ENCODE measurements at places on chromosomes 3 and 15. TPM values are rescaled to one million over a fixed set of nuclear protein-coding genes. Genes with fewer than 3 reads are reported as not detected.

CYP1A1 gene
- total RNA-seq = 0.13 TPM

TNIK gene
- total RNA-seq = 33.6 TPM

CLSTN2 gene
- total RNA-seq = 3.1 TPM

RFTN1 gene
- total RNA-seq = 16.1 TPM

USP13 gene
- 32.3 TPM for total RNA-seq

ANKUB1 gene
- not detected for total RNA-seq

SCG5 gene
- total RNA-seq = 20.0 TPM

WNT5A gene
- 10.6 TPM for total RNA-seq

DNA sequence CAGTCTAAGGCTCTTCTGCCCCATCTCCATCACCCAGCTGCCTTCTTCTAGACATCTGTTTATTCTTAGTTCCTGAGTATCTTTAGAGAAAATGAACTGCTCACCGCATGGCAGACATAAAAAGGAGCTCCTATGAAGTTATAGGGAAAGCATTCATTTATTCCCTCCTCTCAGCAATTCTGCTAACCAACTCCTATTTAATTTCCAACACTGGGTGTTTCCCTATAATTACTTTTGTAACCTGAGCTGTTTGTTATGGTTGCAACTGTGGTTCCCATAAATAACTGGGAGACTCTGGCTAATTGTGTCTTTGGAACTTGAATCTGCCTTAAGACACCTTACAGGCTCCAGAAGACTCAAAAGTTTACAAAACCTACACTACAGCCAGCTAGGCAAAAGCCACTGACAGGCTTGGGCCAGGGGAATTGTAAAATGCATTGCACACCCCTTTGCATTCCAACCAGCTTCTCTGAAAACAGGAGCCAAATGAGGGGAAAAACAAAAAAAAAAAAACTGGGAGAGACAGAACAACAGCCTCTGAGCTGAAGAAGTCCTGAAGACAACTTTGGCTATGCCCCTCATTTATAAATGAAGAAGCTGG is 231.5 kb upstream of the FEZF2 start:
- no peaks in the 10 kb centered on the region for H3K36me3 ChIP-seq
- no peaks in the 10 kb centered on the region for H3K27me3 ChIP-seq
- H3K27ac ChIP-seq = no peak overlapping the region
- H3K4me1 ChIP-seq = no peaks in the 10 kb centered on the region
- H3K4me3 ChIP-seq = no peak overlapping the region

DNA sequence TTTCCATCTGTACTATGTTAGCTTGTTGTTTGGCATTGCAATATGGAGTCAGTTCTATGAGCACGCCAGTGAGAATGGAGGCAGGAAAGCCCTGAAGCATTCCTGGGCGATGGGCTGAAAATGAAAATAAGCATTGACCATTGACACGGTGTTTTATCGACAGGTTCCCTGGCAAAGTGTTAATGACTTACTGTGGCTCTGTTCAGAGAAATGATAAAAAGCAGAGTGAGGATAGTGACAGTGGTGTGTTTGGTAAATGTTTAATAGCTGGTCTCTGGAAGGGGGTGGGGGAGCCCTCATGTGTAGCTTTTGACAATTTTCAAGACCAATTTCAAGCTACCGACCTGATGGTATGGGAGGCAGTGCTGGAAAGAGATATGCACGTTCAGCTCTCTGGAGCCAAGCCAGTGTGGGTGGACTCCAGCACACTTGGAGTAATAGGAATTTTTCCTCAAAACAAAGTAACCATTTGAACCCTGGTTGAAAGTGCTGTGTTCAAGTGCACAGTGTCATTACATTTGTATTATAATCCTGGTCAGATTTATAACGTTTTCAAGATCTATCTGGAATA is 341.7 kb upstream of the ROBO2 start:
- DNase-seq = no peak
- H3K4me3 ChIP-seq = no peak overlapping the region
- H3K4me1 ChIP-seq = no peaks in the 10 kb centered on the region
- H3K36me3 ChIP-seq = no peaks in the 10 kb centered on the region
- no peak overlapping the region for H3K27ac ChIP-seq

- peaks cover 24% of the 10 kb centered on the region for H3K27me3 ChIP-seq
- no peaks in the 10 kb centered on the region for H3K36me3 ChIP-seq
- H3K4me3 ChIP-seq = no peak overlapping the region
- no peak for DNase-seq
- peaks cover 12% of the 10 kb centered on the region for H3K4me1 ChIP-seq
These were observed 3.3 kb downstream of the PAK6 start for GRCh38 chr15:40242213-40242599.

- DNase-seq = no peak
- H3K36me3 ChIP-seq = peaks cover 28% of the 10 kb centered on the region
- no peaks in the 10 kb centered on the region for H3K27me3 ChIP-seq
- no peak overlapping the region for H3K27ac ChIP-seq
- no peak overlapping the region for H3K4me3 ChIP-seq
- H3K4me1 ChIP-seq = no peaks in the 10 kb centered on the region
These were observed 24.5 kb downstream of the NIT2 start for GRCh38 chr3:100359035-100359434.

DNA sequence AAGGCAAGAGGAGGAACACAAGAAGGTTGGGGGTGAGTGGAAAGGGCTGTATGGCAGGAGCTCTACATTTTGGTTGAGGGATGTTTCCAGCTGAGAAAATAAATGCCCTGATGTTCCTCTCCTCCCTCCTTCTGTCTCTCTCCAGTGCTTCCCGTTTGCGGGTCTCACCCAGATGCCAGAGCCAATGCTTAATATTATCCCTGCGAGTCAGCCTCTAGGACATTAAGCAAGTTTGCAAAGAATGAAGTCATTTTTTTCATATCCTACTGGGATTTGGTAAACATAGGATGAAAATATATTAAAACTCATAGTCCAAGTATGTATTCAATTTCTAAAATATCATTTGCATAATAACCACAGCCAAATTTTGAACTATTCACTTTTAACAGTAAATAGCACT is 295.9 kb downstream of the CADM2 start:
- H3K27ac ChIP-seq = no peak overlapping the region
- H3K27me3 ChIP-seq = no peaks in the 10 kb centered on the region
- H3K4me3 ChIP-seq = no peak overlapping the region

GRCh38 chr15:60394689-60395097 is 3.1 kb downstream of the ANXA2 start:
- H3K27me3 ChIP-seq = no peaks in the 10 kb centered on the region
- H3K4me3 ChIP-seq = no peak overlapping the region
- peaks cover 29% of the 10 kb centered on the region for H3K36me3 ChIP-seq
- H3K27ac ChIP-seq = peak overlapping the region; percentile 98
- H3K4me1 ChIP-seq = peaks cover 71% of the 10 kb centered on the region

DNA sequence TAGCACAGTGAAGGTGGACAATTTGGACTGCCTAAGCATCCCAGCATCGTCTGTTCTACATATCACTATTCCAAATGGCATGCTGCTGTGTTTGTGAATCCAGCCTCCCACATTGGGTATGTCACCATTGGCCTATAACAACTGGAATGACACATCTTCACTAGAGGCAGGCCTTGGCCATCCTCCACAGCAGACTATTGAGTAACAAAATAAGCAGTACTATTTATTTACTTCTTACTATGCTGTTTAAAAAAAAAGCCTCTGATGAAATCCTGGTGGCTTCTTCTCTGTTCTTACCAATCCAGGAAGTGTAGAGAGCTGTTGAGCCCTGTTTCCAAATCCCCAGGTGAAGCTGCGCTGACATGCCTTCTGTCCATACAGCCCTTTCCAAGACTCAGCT is 30.6 kb upstream of the CERS3 start:
- no peak overlapping the region for H3K4me3 ChIP-seq
- DNase-seq = no peak
- H3K4me1 ChIP-seq = no peaks in the 10 kb centered on the region

DNA sequence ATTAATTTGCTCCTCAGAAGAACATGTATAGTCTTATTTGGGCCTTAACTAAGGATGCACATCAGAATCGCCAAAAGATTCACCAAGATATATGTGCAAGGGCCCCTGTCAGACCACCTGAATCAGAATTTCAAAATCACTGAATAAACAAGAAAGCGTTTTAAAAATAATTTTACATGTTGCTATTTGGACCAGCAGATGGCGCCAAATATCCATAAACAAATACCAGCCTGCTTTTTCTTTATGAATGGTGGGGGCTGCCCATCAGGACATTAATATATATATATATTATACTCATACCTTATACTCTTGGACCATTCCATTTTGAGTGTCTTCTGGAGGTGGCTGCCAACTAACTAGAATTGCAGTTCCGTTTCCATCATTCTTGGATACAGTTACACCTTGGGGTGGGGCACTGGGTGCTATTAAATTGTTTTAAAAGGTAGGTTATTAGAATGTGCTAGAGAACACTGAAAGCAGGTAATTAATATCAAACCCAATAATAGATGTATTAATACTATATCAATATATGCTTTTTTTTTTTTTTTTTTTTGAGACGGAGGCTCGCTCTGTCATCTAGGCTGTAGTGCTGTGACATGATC is 1108.3 kb downstream of the ROBO1 start:
- peak; percentile 57 for DNase-seq
- no peaks in the 10 kb centered on the region for H3K27me3 ChIP-seq
- no peak overlapping the region for H3K27ac ChIP-seq
- H3K4me1 ChIP-seq = no peaks in the 10 kb centered on the region
- H3K4me3 ChIP-seq = no peak overlapping the region
- no peaks in the 10 kb centered on the region for H3K36me3 ChIP-seq

GRCh38 chr15:99720533-99720932 is 12.7 kb downstream of the LYSMD4 start:
- H3K4me3 ChIP-seq = no peak overlapping the region
- DNase-seq = no peak
- H3K27ac ChIP-seq = peak overlapping the region; percentile 22
- no peaks in the 10 kb centered on the region for H3K27me3 ChIP-seq
- H3K4me1 ChIP-seq = peaks cover 42% of the 10 kb centered on the region

DNA sequence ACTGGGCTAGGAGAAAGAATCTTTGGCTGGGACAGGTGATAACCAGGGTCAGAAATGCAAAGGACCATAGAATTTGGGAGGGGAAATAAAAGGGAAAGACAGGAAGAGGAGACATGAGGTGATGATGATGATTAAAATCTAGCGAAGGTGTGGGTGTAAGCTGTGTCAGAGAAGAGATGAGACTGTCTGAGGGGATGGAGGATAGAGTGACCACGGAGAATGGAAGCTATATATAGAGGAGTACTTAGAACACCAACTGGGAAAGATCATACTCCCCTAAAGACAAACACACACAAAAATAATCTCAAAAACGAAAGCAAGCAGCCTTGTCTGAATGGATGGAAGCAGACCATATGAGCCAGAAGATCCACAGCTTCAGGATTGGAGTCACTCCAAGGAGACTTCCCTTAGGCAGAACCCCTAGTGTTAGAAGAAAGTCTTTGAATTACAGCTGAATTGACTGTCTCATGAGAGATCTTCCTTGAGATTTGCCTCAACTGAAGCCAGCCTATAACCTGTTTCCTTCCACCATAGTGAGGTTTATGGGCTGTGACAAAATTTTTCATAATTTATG is 115.2 kb upstream of the DAZL start:
- no peak for DNase-seq
- no peak overlapping the region for H3K4me3 ChIP-seq
- H3K4me1 ChIP-seq = no peaks in the 10 kb centered on the region
- H3K36me3 ChIP-seq = no peaks in the 10 kb centered on the region

GRCh38 chr3:15011174-15011573 is 53.9 kb downstream of the MRPS25 start:
- H3K36me3 ChIP-seq = peaks cover 35% of the 10 kb centered on the region
- H3K27me3 ChIP-seq = no peaks in the 10 kb centered on the region
- no peak overlapping the region for H3K27ac ChIP-seq
- H3K4me3 ChIP-seq = no peak overlapping the region
- no peaks in the 10 kb centered on the region for H3K4me1 ChIP-seq

GRCh38 chr15:95615436-95615835 is 715.1 kb upstream of the NR2F2 start:
- H3K27ac ChIP-seq = no peak overlapping the region
- H3K27me3 ChIP-seq = no peaks in the 10 kb centered on the region
- peaks cover 2% of the 10 kb centered on the region for H3K4me1 ChIP-seq
